Nephron progenitor cell (in vitro differentiated cells): ENCODE measurements at places on chromosomes 6 and 20.

DNA sequence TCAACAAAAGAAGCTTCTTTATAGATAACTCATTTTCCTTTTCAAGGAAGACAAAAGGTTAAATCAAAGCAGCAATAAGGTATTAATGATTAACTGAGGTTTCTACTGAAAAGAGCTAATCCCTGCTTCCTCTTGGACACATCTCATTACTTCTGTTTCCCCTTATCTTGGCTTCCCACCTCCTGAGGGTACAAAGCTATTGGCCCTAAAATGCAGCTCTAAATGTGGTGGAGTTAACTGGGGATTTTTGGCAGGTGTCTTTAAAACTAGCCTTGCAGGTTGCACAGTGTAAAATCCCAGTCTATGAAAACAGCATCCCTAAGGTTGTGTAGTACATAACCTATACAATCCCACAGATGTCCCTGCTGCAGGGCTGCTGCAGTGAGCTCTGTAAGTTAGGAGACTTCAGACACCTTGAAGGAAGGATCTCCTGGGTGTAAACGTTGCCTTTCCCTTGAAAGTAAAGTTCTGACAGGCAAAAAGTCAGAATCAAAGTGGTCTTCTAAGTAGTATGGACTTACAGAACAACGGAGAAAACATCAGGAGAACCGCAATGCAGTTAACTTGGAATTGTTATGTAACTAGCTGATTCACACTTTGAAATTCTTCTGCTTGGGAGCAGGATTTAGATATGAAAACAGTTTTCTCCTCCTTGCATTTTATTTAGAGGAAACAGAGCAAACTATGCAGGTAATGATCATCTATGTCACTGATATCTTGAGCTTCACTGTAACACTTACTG, 71.7 kb upstream of the TRAF3IP2 start:
- DNase-seq, result no peak

DNA sequence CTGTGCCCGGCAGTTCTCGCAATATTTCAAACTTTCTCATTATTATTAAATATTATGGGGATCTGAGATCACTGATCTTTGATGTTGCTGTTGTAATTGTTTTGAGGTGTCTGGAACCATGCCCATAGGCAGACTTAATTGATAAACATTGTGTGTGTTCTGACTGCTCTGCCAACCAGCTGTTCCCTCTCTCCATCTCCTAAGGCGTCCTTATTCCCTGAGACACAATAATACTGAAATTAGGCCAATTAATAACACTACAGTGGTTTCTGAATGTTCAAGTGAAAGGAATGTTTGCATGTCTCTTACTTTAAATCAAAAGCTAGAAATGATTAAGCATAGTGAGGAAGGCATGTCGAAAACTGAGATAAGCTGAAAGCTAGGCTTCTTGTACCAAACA, 7.6 kb downstream of the MAPK14 start:
- DNase-seq, result no peak

DNA sequence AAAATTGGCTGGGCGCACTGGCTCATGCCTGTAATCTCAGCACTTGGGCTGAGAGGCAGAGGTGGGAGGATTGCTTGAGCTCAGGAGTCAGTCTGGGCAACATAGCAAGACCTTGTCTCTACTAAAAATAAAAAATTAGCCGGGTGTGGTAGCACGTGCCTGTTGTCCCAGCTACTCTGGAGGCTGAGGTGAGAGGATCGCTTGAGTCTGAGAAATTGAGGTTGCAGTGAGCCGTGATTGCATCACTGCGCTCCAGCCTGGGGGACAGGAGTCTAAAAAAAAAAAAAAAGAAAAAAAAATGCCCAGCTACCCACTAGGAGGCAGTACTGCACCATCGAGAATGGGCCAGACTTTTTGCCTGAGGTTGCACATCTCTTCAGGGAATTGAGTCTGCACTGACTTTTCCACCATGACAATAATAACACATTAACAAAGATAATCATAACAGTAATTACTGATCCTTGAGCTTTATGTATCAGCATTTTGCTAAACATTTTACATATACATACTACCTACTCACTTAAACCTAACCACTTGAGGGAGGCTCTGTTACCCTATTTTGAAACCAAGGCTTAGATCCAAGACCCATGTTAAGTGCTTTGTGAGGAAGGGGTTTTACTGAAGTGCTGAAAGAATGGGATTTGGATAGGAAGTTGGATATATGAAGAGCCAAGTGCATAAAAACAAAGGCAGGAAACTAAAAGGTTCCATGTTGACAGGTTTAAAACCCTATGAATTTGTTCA, 21.0 kb downstream of the SRSF3 start:
- DNase-seq, result peak; percentile 30

GRCh38 chr6:107540465-107540857, 50.5 kb downstream of the SOBP start:
- DNase-seq, result no peak

DNA sequence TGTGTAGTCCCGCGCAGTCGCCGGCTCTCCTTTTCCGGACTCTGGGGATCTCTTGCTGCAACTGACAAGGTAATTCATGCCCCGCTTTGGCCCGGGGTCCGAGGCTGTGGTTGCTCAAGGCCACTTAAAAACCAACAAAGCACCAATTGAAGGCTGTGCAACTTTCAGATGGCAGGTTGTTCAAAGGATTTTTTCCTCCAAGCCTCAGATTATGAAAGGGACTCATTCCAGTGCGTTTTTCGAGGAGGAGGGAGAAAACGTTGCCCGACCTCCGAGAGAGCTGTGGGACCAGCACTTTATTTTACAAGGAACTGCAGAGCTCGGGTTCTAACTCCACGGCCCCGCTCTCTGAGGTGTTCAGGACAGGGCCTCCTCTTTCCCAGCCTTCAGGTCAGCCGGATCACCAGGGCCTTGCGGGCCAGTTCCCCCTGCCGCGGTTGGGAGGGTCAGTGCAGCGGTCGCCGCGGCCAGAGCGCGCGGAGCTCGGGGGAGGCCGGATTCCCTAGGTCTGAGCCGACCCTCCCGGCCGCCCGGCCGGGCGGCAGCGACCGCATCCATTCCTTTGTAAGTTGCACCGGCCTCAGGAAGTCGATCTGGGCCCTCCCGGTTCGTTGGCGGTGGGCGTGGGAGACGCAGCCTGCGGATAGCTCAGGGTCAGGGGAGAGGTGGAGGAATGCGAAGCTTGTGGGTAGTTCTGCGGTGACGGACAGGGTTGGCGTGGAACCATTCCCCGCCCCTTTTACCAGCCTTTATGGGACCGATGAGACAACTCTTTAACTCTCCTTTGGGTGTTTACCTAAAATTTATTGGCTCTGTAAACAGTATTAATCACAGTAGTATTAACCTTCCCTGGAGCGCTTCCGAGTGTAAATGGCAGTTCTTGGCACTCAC, 1.6 kb downstream of the UTRN start:
- DNase-seq, result peak; percentile 84

DNA sequence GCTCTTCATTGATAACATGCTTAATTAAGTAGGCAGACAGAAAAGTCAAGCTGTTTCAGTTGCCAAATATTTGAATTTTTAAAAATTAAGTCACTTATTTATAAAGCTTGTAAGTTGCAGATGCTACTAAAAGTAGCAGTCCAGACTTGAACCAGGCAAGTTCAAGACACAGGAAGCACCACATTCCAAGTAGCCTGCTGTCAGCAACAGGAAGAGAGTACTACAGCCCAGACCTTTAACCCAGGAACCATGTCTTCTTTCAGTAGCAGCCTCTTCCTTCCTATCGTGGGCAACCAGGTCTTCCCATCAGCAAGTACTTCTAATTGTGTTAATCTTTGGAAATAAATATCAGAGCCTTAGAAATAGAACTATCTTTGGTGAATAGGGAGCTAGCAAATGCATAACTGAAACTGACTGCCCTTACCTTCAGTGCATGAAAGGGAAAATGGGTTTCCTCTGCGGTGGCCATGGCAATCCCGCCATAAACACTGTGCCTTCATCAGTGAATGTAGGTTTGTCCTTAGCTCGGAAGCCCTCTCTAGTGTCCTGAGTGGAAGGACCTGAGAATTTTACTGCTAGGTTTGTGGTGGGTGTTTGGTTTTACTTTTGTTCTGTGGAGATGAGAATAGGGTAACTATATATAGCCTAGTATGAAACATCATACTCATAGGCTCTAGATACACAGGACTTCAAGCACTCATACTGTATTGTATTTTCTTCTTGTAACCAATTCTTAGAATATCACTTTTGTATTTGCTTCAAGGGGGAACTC, 95.6 kb downstream of the SYCP2 start:
- DNase-seq, result no peak

DNA sequence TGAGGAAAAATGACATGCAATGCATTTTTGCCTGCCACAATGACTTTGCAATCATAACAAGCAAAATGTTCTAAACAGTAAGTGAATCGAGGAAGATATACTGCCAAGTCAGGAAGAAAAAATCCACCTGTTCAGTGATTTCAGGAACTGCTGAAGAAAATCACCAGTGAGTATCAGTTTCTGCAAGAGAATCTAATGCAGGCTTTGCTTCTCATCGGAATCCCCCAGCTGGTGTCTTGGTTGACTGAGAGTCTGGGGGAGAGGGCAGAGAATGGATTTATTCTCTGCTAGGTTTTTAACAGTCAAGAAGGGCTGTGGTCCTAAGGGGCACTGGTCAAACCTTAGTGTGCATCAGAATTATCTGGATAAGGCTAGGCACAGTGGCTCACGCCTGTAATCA, 363.4 kb downstream of the CDH26 start:
- no peak for DNase-seq

- DNase-seq, result no peak
Measured at GRCh38 chr20:53867741-53868351, 202.5 kb downstream of the BCAS1 start.

- DNase-seq, result no peak
Measured at GRCh38 chr20:40322941-40323340, 366.1 kb downstream of the MAFB start.

DNA sequence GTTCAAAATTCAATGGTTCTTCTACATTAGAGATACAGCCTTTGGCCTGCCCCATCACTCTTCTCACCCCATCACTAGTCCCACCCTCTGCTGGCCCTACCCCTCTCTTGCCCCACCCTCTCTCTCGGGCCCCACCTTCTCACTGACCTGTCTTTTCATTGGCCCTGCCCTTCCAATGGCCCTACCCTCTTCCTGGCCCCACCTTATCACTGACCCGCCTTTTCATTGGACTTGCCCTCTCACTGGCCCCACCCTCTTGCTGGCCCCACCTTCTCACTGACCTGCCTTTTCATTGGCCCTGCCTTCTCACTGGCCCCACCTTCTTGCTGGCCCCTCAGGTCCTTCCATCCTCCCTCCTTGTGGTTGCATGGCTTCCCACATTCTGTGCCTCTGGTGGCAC, 107.2 kb upstream of the PLEKHG1 start:
- DNase-seq, result no peak

- no peak for DNase-seq
Measured at GRCh38 chr20:8352486-8352885, 220.4 kb downstream of the PLCB1 start.

DNA sequence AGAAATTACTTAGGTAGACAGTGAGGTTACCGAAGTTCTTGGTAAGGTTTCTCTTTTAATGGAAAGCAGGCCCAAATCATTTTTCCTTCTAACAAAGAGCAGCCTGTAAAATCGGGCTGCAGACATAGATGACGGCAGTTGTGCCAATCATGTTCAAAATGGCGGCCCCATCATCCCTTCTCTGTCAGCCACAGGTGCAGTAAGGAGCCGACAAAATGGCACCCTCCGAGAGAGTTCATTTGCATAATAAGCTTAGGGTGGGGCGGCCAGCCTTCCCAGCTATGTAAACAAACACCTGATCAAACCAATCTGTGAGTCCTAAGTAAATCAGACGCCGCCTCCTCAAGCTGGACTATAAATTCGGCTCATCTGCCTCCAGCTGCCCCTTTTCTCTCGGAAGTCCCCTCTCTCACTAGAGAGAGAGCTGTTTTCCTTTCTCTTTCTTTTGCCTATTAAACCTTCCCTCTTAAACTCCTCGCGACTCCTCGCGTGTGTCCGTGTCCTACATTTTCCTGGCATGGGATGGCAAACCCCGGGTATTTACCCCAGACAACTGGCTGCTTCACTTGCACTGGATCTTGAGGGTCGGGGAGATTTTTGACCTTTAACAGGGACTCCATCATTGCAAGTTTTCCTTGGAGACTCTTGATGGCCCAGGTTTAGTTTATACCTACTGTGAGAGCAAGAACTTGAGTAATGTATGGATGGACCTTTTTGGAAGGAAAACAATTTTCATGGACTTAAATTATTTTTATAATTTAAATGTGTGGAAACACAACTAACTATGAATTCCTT, 8.9 kb upstream of the DDR1 start:
- no peak for DNase-seq

- no peak for DNase-seq
Measured at GRCh38 chr20:32541323-32542258, 43.5 kb downstream of the NOL4L start.

GRCh38 chr6:148140772-148141557, 201.7 kb upstream of the SASH1 start:
- DNase-seq, result no peak
